Mesenteric fat pad (tissue), 1 donor: ENCODE measurements at places on chromosomes 3 and 15. TPM values are rescaled to one million over a fixed set of nuclear protein-coding genes. Genes with fewer than 3 reads are reported as not detected.
A peak's percentile ranks its signal among the peaks of the same experiment; 100 is the strongest.

The TMEM207 gene
- not detected for total RNA-seq

The WDR93 gene
- total RNA-seq: 0.32 TPM

The LDHAL6B gene
- total RNA-seq: not detected

The FHIT gene
- total RNA-seq: 8.5 TPM

The SAMMSON gene
- not detected for total RNA-seq

The IL12A gene
- total RNA-seq: 0.29 TPM

The CCR9 gene
- not detected for total RNA-seq

The CLN6 gene
- 24.7 TPM for total RNA-seq

The LSAMP gene
- total RNA-seq: 1.7 TPM

The MGA gene
- total RNA-seq: 32.9 TPM

The MST1R gene
- 1.8 TPM for total RNA-seq

The CPN2 gene
- total RNA-seq: 0.16 TPM

The MYO1E gene
- 68.7 TPM for total RNA-seq

The PLA2G4F gene
- not detected for total RNA-seq

- no peak for DNase-seq
Measured at GRCh38 chr3:172688588-172688987, 22.3 kb downstream of the NCEH1 start.

GRCh38 chr3:123100193-123100776 lies 33.5 kb downstream of the PDIA5 start:
- no peak for DNase-seq

- no peak for DNase-seq
Measured at GRCh38 chr3:108862865-108863798, 40.5 kb downstream of the TRAT1 start.

- DNase-seq: no peak
Measured at GRCh38 chr3:177463863-177464262, 266.6 kb upstream of the TBL1XR1 start.

DNA sequence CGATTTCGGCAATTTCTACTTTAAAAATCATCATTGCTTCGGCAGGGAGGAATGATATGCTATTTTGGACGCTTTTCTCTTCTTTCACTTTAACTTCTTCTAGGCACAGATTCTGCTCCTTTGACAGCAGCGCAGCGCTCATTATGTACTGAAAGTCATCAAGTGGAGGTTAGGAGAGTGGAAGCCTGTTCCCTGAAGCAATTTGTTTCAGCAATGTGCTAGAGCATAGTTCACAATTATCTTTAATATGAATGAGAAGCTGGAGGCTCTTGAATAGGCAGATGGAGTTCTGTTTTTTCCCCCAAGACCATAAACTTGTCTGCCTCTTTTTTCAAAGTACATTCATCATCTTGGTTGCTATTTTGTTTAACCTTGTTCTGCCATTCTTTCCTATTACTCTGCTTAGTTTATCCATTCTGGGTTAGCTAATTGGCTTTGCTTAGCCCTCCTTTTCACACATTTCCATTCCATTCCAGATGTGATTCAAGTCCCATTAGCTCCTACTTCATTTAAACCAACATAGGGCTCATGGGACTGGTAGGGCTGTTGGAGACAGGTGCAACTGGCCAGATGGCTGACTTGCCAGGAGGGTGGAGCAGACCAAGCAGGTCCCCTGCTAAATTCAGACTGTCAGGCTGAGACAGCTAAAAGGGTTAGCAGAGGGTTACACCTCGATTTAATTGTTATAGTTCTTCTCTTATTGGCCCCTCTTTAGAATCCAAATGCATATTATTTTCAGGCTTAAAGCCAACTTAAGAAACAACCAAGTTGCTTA lies 534.7 kb upstream of the CBLB start:
- no peak for DNase-seq

DNA sequence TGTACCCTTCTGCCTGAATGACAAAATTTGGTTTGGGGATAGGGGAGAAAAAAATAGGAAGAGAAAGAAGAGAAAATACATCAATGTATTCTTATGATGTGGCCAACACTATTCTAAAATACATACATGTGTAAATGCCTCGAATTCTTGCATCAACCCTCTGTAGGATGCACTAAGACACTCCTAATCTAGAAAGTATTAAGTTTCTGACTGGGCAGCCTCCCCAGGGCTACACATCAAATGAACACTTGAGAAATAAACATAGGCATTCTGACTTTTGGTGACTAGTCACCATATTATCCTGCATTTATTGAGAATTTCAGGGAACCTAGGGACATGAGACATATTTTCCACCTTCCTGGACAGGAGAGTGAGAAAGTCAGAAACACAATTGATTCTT lies 109.2 kb downstream of the CPNE4 start:
- no peak for DNase-seq

DNA sequence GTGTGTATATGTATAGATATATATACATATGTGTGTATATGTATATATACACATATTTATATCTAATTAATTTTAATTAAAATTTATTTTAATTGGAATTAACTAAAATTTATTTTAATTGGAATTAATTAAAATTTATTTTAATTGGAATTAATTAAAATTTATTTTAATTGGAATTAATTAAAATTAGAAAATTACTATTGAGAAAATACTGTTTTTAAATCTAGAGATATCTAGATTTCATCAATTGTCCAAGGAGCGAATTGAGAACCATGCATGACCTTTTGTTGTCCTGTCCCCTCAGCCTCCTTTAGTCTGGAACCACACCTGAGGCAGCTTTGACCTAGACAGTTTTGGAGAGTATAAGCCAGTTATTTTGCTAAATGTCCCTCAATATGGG lies 1.8 kb downstream of the MOBP start:
- DNase-seq: no peak

DNA sequence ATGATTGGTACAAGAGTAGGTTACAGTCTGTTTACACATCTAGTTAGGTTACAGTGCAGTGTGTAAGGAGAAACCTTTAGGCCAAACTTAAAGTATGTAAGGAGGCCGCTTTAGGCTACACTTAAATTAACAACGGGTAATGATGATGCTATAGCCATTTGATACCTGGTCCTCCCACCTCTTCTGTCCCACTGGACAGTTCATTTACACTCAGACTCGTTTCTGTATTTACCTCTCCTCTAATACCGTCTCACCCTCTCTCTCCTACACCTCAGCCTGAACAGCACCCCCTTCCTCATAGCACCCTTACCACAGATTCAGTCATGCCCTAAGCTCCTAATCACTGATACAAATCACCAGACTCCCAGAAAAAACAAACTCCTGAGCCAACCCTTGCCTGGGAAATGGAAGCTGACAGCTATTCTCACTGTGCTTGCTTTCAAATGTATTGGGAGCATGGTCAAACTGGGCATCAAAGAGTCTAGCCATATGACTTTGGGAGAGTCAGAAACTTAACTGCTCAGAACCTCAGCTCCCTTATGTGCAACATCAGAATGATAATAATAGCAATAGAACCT lies 241.3 kb upstream of the SETMAR start:
- DNase-seq: no peak

- peak; percentile 91 for DNase-seq
Measured at GRCh38 chr3:57060089-57060821, at the start of gene SPATA12. SPATA12 (plus strand) TSS chr3:57060664; CDS start chr3:57073695, 13,031 bp downstream.

DNA sequence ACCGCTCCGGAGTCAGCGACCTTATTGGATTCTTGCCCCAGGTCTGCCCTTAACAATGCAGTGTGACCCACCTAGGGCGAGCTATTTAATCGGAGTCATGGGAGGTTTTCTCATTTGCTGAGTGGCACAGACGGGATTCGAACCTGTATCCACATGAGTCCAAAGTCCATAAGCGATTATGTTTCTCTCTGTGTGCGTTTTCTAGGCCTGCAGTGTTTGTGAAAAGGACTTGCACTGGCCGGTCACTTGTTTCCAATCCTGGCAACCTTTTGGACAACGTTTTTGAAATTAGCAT lies 691 bp upstream of the HDGFL3 start:
- no peak for DNase-seq

- DNase-seq: peak; percentile 78
Measured at GRCh38 chr3:128083396-128083795, 31.2 kb downstream of the SEC61A1 start.

DNA sequence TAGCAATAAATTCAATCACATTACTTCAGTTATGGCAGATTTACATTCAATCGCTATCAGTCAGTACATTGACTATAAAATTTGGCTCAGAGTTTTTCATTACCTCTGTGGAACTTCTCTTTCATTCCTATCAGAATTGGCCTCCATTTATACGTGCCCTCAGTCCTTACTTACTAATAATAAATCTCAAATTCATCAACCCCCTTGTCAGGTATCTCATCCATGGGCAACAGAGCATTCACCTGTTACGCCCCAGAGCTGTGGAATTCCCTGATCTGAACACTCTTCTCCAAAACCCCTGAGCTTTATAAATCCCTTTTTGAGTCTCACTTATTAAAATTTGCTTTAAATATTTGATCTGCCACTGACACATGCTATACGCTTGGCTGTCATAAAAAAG lies 492.9 kb downstream of the GBE1 start:
- DNase-seq: no peak

DNA sequence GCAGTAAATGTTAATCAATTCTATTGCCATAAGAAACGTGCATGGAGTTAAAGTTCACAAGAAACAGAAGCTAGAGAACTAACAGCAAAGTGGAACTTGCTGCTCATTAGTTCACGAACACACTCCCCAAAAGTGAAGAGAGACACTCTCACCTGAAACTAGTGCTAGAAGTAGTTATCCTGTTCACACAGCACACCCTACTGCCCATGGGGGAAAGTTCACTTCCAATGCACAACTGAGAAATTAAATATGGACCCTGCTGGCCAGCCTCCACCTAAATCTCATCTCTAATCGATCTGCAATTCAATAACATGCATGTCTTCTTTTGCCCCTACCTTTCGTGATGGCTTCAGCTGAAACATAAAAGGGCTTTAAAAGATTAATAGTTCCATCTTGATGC lies 39.4 kb upstream of the FRMD4B start:
- no peak for DNase-seq

DNA sequence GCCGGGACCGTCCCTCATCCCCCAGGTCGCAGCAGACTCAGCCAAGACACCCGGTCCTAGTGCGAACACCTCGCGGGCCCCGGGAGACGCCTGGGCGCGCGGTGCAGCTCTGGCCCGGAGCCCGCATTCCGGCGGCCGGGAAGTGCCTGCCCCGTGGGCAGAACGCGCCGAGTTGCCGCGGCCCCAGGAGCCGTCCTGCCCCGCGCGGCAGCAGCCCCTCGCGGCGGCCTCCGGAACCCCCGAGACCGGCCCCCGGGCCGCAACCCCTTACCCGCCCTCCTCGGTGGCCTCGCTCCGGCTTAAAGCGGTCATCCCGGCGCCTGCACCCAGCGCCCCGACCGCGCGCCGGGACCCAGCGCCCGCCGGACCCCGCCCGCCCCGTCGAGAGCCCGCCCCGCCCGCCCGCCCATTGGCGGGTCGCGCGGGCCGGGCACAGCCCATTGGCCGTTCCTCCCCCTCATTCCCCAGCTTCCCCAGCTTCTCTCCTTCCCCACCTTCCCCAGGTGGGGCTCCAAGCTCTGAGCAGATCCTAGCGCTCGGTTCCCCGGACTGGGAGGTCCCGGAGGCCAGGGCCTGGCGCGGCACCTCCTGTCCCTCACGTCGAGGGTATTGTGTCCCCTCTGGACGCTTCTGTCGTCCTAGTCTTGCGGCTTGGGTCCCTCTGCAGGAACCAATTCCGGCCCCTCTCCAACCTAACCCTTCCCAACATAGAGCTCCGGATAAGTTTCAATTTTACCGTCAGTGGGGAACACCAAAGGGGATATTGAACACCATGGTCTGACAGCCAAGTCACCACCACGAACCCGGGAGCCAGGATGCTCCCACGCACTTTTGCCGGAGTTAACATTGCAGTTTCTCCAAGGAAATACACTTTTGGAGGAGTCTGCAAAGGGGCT lies at the start of gene GRAMD2A:
GRAMD2A (minus strand) TSS at position 328 of the 896 bp plus-strand sequence.
- DNase-seq: peak; percentile 60

DNA sequence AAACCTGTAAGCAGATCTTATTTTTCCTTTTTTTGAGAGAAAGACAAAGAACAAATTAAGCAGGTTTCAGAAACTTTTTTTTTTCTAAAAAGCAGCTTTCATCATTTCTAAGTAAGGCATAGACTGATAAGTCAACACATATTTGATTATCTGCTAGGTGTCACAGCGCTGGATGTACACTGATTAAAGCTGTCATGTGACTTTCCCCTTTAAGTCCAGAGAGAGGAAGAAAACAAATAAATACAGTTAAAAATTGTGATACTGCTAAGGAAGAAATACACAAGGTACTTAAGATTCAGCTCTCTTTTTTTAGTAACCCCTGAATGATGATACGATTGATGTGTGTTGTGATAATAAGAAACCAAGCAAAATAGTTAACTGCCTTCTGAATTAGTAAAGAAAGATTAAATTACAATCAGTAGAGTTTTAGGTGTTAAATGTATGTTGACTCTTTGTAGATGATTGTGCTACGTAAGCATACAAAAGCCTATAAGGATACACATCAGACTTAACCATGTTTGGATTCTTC lies 2.8 kb downstream of the GLCE start:
- no peak for DNase-seq

DNA sequence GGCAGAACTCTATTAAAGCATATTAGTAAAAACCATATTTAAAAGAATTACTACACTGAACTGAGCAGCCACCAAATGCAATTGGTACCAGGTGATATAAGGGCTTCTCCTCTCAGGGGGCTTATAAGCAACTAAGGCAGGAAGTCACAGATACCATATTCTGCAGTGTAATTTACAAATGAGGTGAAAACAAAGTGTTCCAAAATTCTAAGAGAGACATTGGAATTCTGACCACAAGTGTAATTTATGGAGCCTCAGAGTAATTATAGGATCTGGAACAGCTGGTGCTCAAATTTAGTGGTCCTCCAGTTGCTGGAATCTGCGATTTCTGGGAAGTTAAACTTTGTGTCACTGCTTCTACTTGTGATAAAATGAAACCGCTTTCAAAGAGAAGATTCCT lies 3.1 kb upstream of the NR1I2 start:
- DNase-seq: no peak

DNA sequence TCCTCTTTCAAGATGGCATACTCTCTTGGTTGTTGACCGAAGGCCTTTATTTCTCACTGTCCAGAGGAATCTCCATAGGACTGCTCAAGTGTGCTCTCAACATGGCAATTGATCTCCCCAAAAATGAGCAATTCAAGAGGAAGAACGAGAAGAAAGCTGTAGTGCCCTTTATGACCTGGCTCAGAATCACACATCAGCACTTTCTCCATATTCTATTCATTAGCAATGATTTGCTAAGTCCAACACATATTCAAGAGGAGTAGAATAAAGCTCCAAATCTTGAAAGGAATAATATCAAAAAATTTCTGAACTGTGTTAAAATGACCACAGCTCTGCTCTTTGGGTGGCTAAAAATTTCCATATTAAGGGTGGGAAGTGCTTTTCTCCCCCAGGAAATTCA lies 151.6 kb upstream of the SYNPR start:
- DNase-seq: no peak

DNA sequence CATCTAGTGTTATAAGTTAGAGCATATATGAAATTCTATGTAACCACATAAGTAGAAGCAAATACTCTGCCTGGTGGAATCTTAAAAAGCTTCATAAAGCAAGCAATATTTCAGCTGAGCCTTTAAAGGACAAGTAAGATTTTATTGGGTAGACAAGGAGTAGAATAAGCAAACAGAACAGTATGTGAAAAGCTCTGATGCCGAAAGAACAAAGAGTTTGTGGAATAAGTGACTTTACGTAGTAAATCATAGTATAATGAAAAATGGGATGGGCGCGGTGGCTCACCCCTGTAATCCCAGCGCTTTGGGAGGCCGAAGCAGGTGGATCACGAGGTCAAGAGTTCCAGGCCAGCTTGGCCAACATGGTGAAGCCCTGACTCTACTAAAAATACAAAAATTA lies 9.9 kb downstream of the EAF2 start:
- DNase-seq: no peak
